ENCODE measurements at places on chromosomes 7 and 10.

DNA sequence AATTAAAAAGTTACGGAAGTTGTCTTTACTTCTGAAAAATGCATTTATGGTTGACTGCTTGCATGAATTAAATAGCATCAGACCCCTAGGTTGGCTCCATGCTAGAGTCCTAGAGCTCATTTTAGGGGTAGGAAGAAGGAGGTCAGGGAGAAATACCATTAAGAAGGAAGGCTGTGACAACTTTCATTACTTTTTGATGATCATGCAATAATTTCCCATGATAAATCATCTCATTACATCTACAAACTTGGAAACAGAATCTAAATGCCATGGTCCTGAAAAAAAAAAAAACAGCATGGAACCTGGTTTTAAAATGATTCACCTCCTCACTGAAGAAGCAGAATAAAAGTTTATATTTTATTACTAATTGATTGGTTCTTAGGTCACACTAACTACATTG is 20.3 kb upstream of the PLXNA4 start:
- DNase-seq = no peak

DNA sequence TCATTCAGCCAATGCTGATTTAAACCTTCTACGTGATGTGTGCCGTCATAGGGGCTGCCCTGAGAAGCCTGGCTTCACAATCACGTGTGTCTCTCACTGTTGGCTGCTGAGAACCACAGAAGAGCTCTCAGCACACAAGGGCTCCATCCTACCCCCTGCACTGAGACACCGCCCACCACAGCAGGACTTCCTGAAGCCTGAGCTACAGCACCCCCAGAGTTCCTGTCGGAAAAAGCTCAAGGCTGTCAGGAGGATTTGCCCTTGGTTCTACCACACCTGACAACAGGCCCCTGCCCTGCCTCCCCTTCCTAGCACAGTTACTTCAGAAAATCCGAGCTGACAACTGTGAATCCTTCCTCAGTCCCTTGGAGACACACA is 191.9 kb downstream of the MAD1L1 start:
- no peak for DNase-seq

GRCh38 chr10:19828278-19829049 is 12.2 kb downstream of the PLXDC2 start:
- DNase-seq = no peak

- no peak for DNase-seq
Measured at GRCh38 chr7:55326081-55326835, 38.9 kb upstream of the LANCL2 start.

DNA sequence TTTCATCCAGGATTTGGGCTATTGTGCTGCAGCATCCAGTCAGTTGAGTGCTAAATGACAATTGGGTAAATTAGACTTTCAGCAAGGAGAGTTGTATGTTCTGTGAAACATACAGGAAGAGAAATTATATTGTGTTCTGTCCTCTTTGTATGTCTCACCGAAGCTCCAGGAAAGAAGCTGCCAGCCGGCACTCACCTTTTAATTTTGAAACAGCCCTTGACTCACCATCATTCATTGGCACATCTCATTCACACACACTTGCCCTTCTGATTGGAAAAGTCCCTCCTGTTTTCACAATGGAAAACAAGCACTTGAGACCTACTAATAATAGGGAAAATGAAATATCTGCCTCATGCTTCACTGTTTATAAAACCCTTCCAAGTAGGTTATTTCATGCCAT is 495.6 kb downstream of the RPS24 start:
- no peak for DNase-seq

DNA sequence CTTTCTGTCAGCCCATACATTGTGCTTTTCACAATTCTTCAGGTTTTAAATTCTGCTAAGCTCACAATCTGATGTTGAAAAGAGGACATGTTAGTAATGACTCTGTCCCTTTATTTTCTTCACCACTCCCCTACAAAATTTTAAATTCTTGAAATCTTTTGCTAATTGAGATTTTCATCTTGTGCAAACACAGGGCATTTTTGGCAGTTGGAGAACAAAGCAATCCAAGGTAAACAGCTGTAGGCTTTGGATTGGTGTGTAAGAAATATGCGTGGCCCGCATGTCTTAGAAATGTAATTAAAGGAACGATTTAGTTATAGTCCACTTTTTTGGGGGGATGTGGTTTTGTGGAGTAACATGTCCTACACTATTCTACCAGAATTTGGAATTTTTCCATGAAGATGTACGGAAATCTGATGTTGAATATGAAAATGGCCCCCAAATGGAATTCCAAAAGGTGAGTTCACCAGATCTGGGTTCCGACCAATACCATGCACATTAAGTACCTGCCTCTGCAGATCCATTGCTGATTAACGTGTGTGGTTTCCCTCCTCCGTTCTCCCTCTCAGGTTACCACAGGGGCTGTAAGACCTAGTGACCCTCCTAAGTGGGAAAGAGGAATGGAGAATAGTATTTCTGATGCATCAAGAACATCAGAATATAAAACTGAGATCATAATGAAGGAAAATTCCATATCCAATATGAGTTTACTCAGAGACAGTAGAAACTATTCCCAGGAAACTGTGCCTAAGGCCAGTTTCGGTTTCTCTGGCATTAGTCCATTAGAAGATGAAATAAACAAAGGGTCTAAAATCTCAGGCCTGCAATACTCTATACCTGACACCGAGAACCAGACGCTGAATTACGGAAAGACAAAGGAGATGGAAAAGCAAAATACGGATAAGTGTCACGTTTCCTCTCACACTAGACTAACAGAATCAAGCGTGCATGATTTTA is 181.1 kb downstream of the ARHGAP21 start:
- no peak for DNase-seq

- no peak for DNase-seq
Measured at GRCh38 chr10:8586504-8586903, 532.0 kb downstream of the GATA3 start.

- DNase-seq = no peak
Measured at GRCh38 chr10:43689618-43689954, 40.9 kb upstream of the ZNF32 start.

DNA sequence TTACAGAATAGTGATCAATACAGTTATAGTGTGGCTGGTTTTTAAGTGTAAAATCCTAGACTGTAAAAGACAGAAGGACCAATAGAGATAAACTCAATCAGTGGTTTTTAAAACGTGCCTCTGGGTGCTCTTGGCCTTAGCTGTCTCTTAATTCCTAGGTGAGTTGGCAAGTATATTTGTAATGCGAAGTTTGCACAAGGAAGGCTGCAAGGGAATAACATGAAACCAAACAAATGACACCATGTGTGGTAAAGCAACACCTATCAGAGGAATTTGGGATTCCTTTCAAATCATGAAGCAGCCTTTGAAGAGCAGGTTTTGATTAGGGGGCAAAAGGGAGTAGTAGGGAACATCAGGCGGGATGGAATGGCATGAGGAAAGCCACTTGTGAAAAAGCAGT is 284.6 kb downstream of the INHBA start:
- DNase-seq = no peak

GRCh38 chr7:2261611-2262010 is 19.6 kb downstream of the NUDT1 start:
- DNase-seq = no peak

DNA sequence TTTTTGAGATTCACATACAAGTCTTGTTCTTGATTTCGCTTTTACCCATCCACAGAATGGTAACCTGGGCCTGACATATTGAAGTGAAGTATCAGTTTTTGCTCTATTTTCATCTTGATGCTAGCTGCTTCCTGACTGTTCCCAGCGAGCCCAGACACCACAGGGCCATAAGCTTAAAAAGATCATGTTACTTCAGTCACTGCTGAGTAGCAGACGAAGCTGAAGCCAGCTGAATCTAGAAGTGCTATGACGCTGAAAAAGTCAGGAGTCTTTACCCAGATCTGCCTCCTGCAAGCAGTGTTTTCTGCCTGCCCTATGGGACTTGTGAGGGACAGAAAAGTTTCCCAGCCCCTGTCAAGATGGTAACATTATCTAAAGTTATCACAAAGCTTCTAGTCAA is 2.7 kb upstream of the PRXL2A start:
- no peak for DNase-seq

DNA sequence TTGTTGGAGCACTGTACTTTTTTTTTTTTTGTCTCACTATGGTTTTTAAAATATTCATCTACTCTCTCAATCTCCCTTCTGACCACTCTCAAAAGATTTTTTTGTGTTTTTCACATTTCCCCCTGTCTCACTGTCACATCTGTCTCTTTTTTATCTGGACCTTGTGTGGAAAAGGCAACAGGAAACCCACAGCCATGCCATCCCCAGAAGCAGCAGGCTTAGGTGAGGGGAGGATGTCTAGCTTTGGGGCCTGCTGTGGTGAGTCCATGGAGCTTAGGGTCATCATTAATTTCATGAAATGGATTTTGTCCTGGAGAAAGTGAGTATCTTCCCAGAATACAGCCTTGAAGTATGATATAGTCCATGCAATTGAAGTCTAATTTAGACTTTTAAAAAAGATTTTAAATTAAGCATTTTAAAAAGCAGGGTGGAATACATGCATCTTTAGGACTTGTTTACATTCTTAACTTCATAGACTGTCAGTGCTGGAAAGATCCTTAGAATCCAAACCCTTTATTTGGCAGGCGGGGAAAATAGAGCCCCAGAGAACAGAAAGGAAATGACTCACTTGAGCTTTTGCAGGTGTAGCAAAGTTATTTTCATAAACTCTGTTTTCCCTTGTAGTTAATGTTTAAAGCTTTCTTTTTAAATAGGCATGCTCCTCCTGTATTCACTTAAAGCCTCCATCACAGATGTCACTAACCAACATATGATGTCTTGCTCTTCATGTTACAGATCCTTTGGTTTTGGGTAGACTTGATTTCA is 25.1 kb downstream of the MINDY4 start:
- DNase-seq = no peak

DNA sequence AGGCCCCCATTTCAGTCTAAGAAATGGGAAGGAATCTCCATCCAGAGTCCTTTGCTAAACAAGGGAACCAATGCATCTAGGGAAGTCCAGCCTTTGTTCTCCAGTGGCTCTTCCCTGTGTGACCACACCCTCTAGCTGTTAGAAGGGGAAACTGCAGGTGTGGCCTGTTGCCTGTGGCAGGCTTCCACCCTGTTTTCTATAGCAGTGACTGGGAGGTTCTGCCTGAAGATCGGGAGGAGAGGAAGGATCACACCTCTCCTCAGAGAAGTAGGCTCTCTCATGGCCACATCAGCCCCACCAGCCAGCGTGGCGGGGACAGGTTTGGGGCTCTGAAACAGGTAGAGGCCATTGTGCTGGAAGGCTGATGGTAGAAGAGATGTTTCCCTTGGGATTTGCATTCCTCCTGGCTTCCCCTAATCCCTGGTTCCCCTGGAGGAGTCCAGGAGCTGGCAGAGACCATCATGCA is 47.7 kb upstream of the TRIM8 start:
- DNase-seq = no peak

- DNase-seq = no peak
Measured at GRCh38 chr10:88347597-88348304, 235.4 kb downstream of the RNLS start.

GRCh38 chr7:41063116-41063515 is 639.8 kb downstream of the INHBA start:
- no peak for DNase-seq

DNA sequence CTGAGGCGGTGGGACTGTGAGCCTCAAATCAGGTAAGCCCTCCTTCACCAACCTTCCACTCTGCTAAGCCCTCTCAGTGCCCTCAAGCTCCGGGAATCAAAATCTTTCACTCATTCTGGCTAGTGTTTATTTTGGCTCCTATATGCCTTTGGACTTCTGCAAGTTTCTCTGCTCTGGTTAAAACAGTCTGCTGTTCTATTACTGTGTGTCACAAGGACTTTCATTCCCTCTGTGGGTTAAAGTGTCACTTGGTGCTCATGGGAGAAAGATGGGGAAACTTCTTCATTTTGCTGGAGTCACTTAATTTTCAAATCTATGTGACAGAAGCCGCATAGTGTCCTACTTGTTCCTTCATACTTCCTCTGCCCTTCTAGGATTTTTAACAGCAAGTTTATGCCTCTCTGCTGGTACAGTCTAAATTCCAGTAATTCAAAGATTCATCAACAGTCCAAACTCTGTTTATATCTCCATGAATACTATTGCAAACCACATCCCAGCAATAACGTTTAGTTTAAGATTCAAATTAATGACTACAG is 61.3 kb downstream of the CD36 start:
- no peak for DNase-seq

DNA sequence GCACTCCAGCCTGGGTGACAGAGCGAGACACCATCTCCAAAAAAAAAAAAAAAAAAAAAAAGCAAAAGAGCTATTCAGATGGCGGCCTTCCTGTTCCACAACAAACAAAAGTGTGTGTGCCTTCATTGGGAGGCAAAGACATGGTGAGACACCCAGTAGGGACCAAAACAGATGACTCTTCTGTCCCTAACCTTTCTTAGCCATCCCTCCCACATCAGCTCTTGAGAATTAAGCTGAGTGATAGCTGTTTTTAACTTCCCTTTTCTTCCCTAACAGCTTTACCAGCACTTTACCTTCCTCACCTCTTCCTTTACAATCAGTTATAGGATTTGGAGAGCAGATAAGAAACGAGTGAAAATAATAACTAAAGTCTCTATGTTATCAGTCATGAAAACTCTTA is 48.2 kb downstream of the ARMH3 start:
- no peak for DNase-seq

DNA sequence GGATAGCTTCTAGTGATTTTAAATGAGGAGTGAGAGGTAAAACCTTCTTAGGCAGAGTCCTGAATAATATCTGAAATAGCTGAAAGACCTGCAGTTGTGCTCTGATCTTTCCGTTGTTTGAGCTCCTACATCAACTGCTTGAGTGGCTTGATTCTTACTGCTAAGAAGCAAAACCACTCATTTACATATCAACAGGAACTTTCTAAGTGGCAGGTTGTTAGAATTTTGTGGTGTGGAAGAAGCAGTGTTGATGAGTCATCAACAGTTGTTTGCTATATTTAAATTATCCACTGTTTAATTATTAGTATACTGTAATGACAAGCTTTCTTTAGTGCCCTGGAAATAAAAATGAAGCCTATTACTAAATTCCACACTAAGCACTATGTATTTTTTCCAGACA is 689.5 kb downstream of the DNAJB9 start:
- DNase-seq = no peak
